Hepatocyte (in vitro differentiated cells): ENCODE measurements at places on chromosomes 2 and 18. TPM values are rescaled to one million over a fixed set of nuclear protein-coding genes. Genes with fewer than 3 reads are reported as not detected.

STARD6 gene
- not detected in 2 replicates for total RNA-seq

- H3K36me3 ChIP-seq, result no peaks in the 10 kb centered on the region
- no peaks in the 10 kb centered on the region for H3K27me3 ChIP-seq
- no peak for DNase-seq
Observed at GRCh38 chr2:177262092-177262491, 2.4 kb downstream of the NFE2L2 start.

GRCh38 chr2:190420801-190421200 lies 12.6 kb downstream of the MFSD6 start:
- H3K4me3 ChIP-seq, result no peak overlapping the region
- H3K4me1 ChIP-seq, result no peaks in the 10 kb centered on the region
- H3K36me3 ChIP-seq, result no peaks in the 10 kb centered on the region
- no peak for DNase-seq

DNA sequence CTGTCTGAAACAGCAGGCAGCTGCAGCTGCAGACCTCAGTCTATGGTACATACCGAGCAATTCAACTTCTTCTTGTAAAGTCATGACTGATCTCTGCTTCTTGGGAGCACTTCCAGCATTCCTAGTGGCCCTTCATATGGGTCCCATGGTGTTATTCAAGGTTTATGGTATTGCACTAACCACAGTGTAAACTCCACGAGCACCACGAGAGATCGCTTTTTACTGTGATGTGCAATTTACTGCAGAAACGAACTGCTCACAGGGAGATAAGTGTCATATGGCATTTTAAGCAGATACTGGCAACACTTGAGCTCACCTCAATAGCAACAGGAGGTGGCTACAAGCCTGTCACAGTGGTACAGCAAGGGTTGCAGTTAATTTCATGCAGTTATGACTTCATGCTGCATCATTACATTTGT lies 38.6 kb upstream of the SH3BP4 start:
- H3K4me3 ChIP-seq, result no peak overlapping the region
- peaks cover 20% of the 10 kb centered on the region for H3K4me1 ChIP-seq
- H3K27me3 ChIP-seq, result no peaks in the 10 kb centered on the region
- no peak overlapping the region for H3K27ac ChIP-seq
- peak; percentile 22 for DNase-seq
